Foreskin melanocyte (primary cell): ENCODE measurements at places on chromosomes 11 and 22.

- no peak for DNase-seq
These were observed 124.3 kb downstream of the PLEKHA7 start for GRCh38 chr11:16889905-16890304.

DNA sequence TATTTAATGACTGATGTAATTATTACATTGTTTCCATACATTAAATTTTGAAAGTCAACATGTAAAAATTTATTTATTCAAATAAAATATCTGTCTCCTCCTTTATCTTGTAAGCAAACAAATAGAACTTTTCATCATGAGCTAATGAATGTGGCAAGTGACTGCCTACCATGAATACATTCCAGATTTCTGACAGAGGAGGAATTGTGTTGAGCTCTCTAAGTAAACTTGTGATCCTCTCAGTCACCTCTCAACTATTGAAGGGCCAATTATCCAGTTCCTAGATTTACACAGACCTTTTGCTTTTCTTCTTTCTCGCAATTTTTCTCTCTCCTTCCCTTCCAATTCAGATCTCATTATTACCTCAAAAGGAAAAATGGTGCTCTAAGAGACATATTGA lies 21.5 kb downstream of the PRRG4 start:
- DNase-seq: peak; percentile 90

- DNase-seq: no peak
These were observed 37.0 kb upstream of the KIRREL3 start for GRCh38 chr11:127037596-127037995.

DNA sequence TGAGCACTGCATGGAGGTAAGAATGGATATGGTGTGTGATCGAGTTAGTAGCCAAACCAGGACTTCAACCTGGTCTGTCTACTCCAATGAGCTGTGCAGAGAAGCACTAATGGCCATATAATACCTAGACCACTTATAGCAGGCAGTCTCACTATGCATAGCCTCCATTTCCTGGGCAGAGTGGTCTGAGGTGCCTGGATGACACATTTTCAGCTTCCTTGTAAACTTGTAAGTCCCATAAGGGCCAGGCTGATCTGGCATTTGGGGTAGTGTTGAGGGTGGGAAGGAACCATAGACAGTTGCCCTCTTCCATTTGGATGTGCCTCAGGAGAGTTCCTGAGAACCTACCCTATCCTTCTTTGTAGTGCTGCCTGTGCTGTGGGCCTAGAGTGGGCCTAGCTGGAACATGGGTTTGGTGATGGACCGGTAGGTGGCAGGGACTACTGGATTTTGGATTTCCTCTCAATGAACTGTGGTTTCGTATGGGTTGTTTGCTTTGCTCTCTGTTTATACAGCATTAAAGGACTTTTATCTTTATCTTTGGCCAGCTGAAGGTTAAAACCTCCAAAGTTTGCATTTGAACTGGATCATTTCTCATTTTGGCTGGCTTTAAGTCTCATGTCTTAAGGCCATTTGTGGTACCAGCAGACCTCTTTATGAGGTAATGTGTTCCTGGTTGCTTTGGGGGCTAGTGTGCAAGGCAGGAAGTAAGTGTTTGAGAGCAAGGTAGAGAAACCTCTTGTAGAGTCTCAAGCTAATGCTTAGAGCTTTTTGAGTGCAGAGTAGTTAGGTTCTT lies 86.9 kb downstream of the STIM1 start:
- no peak for DNase-seq

DNA sequence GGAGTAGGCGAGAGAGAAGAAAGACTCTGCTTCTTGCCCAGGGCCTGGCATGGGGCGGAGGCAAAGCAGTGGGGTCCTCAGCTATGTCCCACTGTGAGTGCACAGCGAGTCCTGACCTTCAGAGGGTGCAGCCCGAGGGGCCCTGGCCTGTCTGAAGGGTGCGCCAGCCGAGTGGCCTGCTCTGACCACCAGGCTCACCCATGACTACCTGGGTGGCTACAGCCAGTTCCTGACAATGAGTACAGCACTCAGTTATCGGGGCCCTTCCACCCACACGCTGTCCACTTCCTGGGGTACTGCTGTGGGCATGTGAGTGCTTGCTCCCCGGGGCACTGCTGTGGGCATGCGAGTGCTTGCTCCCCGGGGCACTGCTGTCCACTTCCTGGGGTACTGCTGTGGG lies 74.1 kb upstream of the B3GAT1 start:
- DNase-seq: no peak

GRCh38 chr11:64249563-64250414 lies 1.5 kb upstream of the PLCB3 start:
- DNase-seq: no peak

- DNase-seq: no peak
These were observed 96.3 kb downstream of the PAX6 start for GRCh38 chr11:31714840-31715239.

DNA sequence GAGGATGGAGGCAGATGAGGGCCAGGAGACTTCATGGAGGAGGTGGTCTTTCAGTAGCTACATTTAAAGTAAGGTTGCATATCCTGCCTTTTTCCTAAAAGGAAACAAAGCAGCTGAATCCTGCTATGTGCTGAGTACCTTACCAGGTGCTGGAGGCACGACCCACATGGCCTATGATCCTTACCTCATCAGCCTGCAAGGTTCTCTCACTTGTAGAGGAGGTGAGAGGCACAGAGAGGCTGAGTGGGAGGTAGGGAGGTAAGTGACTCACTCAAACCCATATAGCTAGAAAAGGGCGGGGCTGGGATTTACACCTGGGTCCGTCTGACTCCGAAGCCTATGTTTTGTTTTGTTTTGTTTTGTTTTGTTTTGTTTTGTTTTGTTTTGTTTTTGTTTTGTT lies 75.8 kb downstream of the BUD13 start:
- DNase-seq: no peak

GRCh38 chr22:39530692-39531331 lies 1.7 kb downstream of the RPS19BP1 start:
- DNase-seq: no peak

DNA sequence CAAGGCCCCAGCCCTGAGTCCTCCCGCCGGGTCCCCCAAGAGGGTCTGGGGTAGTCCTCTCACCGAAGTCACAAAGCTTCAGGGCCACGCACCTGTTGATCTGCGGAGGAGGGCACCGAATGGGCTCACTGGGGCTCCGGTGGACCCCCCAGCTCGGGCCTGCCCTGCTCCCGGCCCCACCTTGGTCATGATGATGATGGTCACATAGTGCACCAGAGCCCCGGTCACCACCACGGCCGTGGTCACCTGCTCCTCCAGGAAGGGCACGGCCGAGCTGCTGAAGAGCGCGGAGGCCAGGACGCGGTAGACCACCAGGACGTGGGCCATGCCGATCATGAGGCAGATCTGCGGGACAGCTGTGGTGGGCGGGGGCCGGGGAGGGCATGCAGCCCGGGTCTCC lies 13.5 kb upstream of the SIGIRR start:
- no peak for DNase-seq
